ENCODE measurements at places on chromosomes 2 and 18.

DNA sequence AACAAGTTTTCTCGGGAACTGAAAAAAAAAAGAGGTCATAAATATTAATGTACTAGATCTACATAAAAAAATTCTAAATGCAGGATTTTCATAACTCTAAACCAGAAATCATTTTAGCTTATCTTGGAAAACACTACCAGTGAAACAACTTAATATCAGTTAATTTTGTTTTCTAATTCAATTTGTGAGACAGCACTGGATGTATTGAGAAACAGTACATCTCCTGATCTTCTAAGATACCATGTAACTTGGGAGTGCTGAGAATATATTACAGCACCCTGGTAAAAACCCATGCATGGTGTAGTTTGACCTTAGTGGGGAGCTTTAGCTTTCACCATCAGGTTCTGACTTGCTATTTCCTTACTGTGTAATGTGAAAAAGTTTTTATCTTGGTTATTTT lies 129.6 kb downstream of the NRXN1 start:
- no peak for DNase-seq

DNA sequence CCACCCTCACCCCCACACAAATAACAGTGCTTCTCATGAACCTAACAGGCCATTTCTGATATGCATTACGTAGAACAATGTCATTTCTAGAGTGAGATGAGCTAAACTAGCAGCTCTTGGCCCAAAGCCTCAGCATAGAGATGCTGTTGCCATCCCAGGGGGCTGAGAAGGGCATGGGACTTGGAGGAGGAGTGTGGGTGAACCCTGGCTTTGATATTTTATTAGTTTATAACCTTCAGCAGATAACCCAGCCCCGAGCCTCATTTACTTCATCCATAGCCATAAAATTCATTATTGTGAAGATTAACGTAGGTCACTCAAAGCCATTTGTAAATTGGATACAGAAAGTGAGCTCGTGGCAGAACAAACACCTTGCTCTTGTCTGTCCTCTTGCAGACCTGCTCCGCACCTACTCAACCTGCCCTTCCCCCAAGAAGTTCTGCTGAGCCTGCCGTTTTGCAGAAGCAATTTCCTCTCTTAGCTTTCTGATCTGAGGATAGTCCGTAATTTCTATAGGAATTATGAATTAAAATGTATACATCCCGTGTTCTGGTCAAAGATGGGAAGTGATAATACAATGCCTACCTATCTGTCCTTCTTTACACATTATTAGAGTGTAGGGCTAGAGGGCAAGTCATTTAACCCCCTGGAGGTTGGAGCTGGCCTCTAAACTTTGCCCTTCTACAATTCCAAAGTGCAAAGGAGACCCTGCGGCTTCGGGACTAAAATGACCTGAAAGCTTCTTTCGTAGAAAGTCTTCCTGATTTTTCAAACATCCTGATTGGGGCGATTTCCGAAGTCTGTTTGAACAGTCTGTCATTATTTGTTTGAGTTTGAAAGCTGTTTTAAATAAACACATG lies 187.4 kb downstream of the BCL2 start:
- no peak for DNase-seq

- no peak for DNase-seq
These were observed 279.7 kb upstream of the TRIB2 start for GRCh38 chr2:12436935-12437561.

DNA sequence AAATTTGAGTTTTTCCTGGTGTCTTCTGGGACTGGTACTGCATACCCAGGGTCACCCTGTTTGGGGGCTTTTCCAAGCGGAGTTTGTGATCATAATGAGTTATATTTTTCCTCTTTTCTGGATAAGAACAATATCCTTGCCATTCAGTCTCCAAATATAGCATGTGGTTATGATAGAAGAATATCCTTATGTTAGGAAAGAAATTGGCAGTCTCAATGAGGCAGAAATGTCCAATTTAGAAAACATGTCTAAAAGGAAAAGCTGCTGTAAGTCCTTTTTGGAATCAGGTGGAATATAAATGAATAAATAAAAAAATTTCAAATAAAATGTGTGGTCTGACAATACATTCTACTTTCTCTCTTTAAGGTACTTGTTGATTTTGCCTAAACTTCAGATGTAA lies 36.2 kb downstream of the SPATS2L start:
- DNase-seq, result no peak

- no peak for DNase-seq
These were observed 70.3 kb downstream of the KCNF1 start for GRCh38 chr2:10981941-10982431.

DNA sequence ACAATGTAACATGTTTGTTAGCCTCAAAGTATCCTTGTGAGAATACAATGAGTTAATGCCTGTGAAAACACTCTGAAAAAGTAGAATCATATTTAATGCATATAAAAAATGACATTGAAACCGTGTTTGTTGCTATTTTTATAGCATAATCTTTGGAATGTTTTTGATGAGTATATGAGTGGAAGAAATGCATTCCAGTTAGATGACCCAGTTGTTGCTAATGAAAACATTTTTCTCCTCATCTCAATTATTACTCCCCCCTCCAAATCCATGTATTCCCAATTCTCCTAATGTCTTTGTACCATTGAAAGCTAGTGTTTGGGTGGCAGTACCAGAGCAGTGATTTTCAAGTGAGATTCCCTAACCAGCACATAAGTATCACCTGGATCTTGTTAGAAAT lies 67.1 kb upstream of the DSEL start:
- no peak for DNase-seq

DNA sequence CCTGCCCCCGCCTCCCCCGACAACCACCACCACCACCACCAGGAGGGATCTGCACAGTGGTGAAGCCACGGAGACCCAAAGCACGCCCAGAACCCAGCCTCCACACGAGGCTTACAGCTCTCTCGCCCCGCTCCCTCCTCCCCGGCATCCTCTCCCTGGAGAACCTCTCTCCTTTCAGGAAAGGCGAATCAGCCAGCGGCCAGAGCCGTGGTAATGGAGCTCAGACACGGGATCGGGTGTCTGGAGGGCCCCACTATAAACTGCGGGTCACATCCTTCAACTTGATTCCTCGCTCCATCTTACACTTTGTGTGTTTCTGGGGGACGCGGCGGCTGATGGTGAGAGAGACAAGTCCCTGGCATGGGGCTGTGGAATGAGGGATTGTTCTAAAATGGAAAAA lies 271.5 kb upstream of the SIX2 start:
- DNase-seq, result no peak

- DNase-seq, result peak; percentile 27
These were observed 15.2 kb downstream of the PRELID3A start for GRCh38 chr18:12422936-12423335.

- DNase-seq, result no peak
These were observed 85.1 kb downstream of the CHN1 start for GRCh38 chr2:174919947-174920595.

- DNase-seq, result no peak
These were observed 29.0 kb downstream of the LPIN1 start for GRCh38 chr2:11775384-11775783.

- DNase-seq, result peak; percentile 94
These were observed 98.9 kb upstream of the CYP1B1 start for GRCh38 chr2:38174646-38175423.

DNA sequence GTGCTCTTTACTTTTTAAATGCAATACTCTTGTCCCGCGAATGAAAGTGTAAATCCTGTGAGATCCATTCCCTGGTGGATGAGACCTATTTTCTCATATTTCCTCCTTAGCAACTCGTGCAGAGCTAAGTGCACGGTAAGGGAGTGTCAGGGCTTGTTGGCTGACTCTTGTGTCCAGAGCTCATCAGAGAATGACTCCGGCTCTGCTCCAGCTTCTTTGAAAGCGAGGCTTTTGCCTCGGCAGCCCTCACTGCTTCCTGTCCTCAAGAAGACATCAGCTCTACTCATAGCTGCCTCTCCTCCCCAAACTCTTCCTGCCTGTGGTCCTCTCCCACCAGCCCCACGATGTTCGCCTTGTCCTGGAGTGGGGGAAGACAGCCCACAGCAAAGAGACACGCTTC lies 70.7 kb downstream of the LIPG start:
- DNase-seq, result no peak

GRCh38 chr18:49082714-49083688 lies 132.2 kb upstream of the SMAD7 start:
- no peak for DNase-seq

Measured in inflammatory macrophage (primary cell).